ENCODE measurements at places on chromosomes 12 and 14.

- DNase-seq = no peak
These were observed 7.9 kb upstream of the TMBIM6 start for GRCh38 chr12:49733219-49734017.

GRCh38 chr12:108701779-108702441 lies 29.4 kb downstream of the CORO1C start:
- no peak for DNase-seq

DNA sequence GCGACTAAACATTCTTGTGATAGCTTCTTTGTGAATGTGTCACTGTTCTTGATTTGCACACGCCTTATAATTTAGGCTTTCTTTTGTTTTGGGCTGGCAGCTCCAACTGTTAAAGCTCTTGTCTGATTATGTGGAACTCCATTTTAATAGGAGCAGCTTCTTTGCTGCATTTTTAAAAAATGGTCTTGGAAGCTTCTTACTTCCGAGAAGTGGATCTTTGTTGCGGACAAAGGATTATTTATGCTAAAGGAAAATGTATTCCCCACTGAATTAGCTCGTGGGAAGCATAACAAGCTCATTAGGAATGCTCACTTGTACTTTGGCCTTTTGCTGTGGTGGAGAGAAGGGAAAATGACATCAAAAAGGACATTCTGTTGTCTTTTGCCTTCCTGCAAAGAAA lies 20.0 kb downstream of the GAS2L3 start:
- peak; percentile 38 for DNase-seq

- no peak for DNase-seq
These were observed 94.7 kb downstream of the TMTC2 start for GRCh38 chr12:82781309-82781997.

- peak; percentile 91 for DNase-seq
These were observed 193.3 kb upstream of the SYT1 start for GRCh38 chr12:78671295-78671694.

- DNase-seq = no peak
These were observed 99.6 kb downstream of the CAPZA3 start for GRCh38 chr12:18837505-18837904.

DNA sequence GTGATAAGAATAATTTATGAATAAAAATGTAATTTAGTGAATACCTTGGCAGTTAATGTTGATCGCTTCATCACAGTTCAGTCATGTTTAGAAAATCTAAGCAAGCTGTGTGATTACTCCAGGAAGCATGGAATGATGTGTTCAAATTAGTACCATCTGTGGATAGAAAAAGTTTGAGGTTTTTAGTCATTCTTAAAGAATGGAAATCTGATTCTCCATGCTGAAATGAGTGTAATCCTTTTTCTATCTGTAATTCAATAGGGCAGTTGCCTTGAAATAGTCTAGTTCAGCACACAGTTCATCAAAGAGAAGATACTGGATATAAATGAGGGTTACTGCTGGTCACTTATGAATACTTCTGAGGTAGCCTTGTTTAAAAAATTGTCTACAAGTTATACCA lies 127.2 kb upstream of the MYF6 start:
- peak; percentile 95 for DNase-seq

DNA sequence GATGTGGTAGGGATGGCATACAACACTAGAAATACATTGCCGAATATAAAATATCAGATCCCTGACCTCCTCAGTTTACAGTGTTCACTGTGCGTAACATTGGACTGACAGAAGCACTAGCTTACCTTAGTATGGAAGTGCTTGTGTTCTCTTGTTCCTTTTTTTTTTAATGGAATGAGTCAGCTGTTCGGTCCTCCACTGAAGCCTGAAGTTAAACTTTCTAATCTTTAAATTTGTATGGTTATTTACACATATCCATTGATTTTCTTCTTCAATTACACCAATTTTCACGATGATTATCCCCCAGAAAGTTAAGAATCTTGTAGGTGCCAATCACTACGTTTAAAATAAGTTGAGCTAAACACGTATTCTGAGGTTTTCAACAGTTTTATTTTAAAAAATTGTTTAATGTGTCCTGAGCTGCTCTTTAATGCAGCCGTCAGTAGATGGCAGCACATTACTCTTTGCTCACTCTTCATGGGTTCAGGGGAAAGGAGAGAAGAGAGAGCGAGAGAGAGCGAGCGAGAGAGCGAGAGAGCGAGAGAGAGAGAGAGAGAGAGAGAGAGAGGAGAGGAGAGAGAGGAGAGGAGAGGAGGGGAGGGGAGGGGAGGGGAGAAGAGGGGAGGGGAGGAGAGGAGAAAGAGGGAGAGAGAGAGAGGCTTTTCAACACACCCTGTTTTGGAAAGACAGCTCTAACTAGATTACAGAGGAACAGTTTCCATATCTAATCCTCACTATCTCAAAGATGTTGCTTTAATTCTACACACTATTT lies 134.7 kb upstream of the SCAF11 start:
- peak; percentile 91 for DNase-seq

DNA sequence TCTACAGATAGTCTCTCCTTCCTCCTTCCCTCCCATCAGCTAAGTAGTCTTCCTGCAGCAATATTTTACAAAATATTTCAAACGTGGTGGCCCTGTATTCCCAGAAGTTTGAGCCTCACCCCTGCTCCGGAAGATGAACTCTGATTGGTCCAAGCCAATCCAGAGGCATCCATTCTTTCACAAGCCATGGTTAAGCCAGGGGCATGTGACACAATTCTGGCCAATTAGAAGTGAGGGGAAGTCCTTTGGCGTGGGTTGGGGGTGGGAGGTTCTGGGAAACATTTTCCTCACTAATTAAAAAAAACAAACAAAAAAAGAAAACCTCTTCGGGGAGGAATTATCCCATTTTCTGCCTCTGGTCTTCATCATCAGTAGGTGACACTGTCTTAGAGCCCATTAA lies 69.4 kb upstream of the GSC start:
- DNase-seq = no peak

DNA sequence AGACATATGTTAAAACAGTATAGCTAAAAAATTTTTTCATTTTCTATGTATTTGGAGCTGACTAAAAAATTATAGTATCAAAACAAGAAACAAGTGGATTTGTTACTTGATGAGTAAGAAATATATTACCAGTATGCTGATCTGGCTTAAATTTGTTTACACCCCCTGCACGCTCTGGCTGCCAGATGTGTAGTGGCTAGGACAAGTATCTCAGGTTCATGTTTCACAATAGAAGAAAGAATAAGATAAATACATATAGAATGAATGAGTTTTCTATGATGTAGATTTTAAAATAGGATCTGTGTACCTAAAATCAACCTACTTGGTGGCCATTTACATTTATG lies 13.1 kb downstream of the NAA30 start:
- DNase-seq = no peak

- peak; percentile 69 for DNase-seq
These were observed 22.4 kb upstream of the GPR33 start for GRCh38 chr14:31510222-31510621.

GRCh38 chr12:105738051-105738450 lies 400.7 kb downstream of the NUAK1 start:
- DNase-seq = no peak
